ENCODE measurements at places on chromosomes 1 and 21.
A peak's percentile ranks its signal among the peaks of the same experiment; 100 is the strongest.

DNA sequence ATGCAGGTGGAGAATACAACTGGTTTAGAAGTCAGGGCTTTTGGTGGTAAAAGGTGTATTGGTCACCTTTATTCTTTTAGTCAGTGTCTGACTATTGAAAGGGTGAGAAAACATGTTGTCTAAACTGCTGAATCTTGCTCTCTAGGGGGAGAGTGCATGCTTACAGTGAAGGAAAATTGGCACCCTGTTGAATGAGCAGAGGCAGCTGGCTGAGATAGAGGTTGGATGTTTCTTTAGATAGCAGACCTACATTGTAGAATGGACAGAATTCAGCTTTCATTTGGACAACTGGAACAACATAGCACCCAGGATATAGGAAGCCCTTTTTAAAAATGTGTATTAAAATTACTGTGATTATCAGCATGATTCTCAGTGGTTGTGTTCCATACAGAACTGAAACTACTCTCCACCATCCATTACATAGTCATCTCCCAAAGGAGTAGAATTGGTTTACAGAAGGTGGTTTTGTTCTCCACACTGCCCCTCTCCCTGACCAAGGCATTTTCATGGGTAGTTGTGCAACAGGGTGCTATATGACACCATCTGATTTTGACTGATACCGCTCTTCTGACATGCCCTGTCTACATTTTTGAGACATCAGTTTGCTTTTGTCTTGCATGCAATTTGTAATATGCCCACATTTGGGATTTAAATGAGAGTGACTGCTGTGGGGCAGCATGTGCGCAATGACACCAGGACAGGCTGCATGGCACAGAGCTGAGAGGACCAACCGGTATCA is 16.2 kb downstream of the RHOU start:
- no peak for DNase-seq

DNA sequence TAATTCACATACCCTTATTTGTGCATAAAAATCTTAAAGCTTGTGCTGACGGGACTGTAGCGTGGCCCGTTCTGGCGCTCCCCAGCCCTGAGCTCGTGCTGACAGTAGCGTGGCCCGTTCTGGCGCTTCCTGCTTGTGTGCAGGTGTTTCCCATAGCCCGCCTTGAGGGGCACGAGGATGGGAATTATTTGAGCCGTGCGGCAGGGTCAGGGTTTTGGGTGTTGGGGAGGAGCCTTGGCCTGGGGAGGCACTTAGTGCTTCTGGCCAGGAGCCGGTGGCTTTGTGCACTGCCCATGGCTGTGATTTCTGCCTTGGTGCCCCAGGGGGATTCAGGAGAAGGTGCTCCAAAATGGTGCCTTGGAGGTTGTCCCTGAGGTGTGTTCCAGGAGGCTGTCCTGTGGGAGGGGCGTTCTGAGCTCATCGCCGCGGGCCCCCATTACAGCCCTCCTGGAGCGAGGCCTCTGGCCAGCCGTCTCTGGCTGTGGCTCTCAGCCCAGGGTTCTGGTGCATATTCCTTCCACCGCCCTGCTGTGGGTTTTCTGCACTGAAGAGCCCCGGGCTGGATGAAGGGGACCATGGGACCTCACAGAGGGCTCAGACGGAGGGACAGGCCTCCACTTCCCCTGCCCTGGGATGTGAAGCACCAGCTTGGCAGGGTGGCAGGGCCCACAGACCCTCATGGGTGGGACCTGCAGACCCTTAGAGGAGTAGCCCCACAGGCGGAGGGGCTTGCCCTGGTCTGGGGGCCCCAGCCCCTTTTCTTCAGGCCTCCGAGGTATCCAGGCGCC is 6.6 kb downstream of the SLX9 start:
- no peak for DNase-seq

DNA sequence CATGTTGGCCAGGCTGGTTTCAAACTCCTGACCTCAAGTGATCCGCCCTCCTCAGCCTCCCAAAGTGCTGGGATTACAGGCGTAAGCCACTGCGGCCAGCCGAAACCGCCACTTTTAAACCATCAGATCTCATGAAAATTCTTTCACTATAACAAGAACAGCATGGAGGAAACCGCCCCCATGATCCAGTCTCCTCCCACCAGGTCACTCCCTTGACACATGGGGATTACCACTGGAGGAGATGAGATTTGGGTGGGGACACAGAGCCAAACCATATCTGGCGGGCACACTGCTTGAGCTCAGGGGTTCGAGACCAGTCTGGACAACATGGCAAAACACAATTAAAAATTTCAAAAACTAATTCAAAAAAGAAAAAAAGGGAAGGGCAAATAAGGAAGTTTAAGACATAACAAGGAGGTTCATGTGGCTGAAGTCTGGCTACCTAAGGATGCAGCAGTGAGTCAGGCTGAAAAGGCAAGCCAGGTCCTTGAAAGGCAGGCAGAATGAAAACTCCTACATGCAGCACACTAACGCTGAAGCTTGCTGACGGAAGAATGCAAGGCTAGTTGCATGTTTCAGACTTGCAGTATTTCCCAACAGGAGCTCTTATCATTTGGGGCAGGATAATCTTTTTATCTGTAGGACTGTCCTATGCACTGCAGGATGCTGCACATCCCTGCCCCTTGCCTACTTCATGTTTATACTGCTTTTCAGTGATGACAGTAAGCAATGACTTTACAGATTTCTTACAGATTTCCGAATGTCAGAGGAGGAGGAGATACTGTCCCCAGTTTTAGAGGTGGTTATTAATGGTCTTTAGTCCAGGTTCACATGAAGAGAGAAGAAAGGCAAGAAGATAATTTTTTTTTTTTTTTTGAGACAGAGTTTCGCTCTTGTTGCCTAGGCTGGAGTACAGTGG is 49.3 kb downstream of the FBXO42 start:
- no peak for DNase-seq

- DNase-seq: peak; percentile 26
Measured at GRCh38 chr1:45012639-45013278, 705 bp downstream of the UROD start.

GRCh38 chr1:198883184-198883583 is 244.3 kb downstream of the PTPRC start:
- DNase-seq: no peak

DNA sequence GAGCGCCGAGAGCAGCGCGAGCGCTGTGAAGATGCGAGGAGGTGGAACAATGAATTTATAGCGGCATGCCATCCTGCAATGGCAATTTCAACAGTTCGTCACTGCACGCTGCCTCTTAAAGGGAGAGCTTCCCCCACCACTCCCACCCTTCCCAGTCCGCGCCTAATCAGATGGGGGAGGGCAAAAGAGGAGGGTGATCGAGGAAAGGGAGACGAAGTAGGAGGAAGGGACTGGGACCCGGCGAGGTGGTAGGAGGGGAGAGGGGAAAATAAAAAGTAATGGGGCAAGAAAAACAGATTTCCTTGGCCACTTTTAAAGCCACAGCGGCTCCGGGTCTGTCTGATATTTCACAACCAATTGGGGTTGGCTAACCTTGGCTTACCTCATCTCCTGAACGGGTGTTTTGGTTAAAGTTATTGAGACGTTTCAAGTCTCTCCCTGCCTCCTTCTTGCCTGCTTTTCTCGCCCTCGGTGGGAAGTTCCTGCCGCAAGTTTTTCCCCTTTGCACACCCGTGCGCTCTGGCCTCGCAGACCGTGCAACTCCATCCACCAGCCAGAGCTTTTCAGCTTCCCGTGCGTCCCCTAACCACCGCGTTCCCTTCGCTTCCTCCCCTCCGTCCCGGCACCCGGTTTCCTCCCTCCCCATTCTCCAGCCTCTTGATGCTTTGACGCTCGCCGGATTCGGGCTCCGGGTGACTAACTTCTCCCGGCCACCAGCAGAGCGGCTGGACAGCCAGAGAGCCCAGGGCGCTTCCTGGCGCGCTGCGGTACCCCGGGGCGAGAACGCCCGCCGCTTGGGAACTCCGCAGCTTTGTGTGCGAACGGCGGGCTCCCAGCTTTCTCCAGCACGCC is at the start of gene ADAMTS5:
TSS of gene ADAMTS5 (minus strand) at position 27 of the 852 bp plus-strand sequence. CDS start 697 bp downstream, outside the sequence.
- no peak for DNase-seq

GRCh38 chr1:247437551-247438505 is 20.1 kb downstream of the OR2B11 start:
- no peak for DNase-seq

GRCh38 chr1:10292188-10292587 is 81.8 kb downstream of the KIF1B start:
- no peak for DNase-seq

- DNase-seq: no peak
Measured at GRCh38 chr1:178006043-178006442, 36.2 kb upstream of the SEC16B start.

DNA sequence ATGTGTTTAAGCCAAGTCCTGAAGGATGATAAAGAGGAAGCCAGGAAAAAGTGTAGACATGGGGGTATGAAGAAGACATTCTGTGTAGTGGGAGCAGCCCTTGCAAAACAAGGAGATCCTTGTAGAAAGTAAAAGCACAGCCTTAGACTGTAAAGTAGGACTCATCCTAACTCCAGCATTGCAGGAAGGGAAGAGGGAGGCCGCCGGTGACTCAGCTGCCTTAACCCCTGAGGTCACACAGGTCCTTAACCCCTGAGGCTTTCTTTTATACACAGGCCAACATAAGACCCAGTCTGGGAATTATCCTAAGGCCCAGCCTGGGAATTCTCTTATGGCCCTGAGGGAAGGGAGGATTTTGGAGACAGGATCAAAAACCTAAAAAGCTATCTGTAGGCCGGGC is 18.0 kb downstream of the PGM1 start:
- DNase-seq: no peak

DNA sequence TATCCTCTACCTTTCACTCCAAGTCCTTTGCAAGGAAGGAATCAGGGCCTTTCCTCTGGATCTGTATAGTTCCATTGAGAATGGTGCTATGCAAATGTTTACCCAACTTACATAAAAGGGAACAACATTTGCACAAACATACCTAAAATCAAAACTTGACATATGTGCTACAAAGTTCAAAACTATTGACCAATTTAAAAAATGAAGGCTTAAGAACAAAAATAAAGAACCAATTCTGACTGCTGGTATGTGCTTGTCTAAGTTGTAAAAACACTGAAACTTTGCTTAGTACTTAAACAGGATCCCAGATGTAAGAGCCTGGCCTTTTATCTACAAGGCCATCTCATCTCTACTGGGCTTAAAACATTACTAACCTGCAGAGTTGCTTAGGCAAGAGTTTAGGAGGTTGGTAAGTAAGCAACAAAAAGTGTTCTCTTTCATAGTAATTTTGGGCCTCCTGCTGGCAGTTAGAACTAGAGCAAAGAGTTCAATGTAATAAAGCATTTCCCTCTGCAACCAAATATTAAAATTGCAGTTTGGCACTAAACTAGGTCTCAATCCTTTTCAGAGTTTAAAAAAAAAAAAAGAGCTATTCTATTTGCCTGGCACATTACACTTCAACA is 2.0 kb downstream of the SCMH1 start:
- DNase-seq: no peak

- DNase-seq: no peak
Measured at GRCh38 chr1:68745011-68745410, 248.1 kb upstream of the DEPDC1 start.

- DNase-seq: no peak
Measured at GRCh38 chr1:78843546-78843945, 163.0 kb downstream of the ADGRL4 start.

DNA sequence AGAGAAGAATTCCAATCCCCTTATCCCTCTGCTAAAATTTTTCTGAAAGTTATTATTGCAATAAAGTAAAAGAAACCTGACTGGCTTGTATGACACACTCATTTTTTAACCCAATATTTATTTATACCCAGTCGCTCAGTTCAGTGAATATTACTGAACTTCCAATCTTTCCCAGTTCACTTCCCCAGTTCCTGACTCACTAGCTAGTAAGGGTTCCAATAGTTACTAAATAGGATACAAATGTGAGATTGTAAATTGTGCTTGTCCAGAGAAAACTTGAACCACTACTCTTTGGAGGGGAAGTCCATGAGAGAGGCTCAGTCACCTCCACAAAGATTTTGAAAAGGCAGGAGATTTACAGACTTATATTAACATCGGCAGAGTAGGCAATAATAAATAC is 31.4 kb downstream of the PRDX6 start:
- no peak for DNase-seq

DNA sequence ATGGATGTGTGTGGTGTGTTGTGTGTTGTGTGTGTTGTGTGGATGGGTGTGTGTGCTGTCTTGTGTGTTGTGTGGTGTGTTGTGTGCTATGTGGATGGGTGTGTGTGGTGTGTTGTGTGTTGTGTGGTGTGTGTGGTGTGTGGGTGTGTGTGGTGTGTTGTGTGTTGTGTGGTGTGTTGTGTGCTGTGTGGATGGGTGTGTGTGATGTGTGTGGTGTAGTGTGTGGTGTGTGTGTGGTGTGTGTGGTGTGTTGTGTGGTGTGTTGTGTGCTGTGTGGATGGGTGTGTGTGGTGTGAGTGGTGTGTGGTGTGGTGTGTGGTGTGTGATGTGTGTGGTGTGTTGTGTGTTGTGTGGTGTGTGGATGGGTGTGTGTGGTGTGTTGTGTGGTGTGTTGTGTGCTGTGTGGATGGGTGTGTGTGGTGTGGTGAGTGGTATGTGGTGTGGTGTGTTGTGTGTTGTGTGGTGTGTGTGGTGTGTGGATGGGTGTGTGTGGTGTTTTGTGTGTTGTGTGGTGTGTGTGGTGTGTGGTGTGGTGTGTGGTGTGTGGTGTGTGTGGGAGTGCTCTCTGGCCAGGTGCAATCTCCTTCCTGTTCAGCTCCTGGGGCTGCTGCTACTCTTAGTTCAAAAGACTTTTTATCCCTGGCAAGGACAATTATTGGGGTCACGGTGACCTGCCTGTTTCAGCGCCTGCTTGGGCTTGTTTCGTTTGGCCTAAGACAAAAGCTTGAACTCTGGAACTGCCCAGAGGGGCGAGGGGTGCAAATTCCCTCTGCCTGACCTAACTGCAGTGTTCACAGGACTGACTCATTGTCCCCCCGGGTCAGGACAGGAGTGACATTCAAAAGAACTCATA is 101.1 kb downstream of the UBIAD1 start:
- DNase-seq: no peak

DNA sequence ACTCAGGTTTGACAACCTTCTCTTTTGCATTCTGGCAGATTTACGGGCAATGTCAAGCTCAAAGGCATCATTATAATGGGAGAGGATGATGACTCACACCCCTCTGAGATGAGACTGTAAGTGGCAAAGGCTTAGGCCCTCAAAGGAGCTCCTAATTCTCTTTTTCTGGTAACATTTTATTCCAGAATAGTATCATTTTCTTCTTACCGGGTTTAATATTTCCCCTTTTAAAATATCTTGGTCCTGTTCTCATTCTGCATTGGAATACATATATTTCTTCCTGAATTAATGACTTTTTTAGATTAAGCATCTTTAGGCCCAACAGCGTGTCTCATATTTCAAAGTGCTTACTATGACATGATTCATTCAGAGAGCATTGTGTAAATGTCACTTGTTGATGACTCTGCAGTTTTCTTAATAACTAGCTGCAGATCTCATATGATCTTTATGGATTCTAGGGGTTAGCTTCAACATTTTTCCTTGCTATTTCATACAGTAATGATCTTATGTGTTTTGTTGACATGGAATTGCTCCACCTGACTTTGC is 1.7 kb downstream of the PITHD1 start:
- DNase-seq: no peak

GRCh38 chr1:238196516-238196915 is 305.8 kb upstream of the ZP4 start:
- no peak for DNase-seq
